ENCODE measurements at places on chromosomes 12 and 14.

DNA sequence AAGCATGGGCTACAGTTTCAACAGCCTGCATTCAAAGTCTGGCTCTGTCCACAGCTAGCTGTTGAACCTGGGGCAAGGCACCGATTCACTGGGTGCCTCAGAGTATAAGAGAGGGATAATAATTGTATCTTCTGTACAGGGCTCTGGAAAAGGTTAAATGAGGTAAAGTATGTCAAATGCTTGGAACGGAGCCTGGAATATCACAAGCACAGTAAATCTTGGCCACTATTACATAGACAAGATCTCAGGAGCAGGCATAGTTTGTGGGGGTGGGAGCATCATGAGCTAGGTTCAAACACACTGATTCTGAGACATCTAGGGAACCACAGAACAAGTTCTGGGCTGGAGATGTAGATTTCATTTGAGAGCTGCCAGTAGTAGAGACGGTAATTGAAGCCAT, 203.7 kb upstream of the NUDT4 start:
- DNase-seq: no peak

GRCh38 chr14:33792009-33792719, 158.7 kb downstream of the EGLN3 start:
- DNase-seq: no peak

DNA sequence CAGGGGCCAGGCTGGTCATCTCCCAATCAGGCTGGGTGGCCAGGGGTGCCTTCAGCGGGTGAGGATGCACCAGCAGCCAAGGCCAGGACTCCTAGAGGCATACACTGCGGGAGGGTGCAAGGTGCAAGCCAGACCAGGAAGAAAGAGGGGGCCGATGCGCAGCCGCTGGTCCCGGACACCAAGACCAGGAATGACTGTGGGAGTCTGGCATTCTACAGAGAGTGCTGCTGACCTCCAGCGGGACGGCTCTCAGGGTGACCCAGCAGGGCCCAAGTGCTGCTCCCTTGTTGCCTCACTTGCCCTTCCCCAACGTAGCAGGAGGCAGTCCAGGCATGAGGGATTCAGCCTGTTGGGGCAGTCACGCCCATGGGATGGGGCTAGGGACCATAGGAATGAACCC, 35.8 kb downstream of the DEGS2 start:
- DNase-seq: no peak

DNA sequence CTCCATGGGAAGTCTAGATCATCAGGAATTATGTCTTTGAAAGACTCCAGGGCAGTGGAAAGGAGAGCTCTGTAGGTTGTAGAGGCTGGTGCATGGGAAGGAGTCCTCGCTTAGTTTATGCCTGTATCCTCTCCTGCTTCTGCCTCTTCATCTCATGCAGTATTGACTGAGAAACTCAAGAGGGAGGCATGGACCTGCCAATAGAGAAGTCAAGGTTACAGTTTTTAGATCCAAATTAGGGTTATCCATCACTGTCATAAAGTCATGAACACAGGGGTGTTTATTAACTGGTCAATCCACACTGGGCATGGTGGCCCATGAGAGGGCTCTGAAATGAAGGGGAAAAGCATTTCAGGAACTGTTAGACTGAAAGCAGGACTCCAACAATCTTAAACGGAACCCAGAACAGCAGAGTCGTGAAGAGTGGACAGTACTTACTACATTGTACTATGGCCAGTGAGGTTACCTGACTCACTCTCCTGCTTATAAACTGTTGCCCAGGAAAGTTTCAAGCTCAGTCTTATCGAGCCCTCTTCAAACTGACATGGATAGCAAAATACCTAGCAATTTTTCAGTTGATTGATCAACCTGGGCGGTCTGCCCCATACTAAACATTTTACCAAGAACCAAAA, 30.1 kb upstream of the DHRS7 start:
- no peak for DNase-seq

GRCh38 chr14:105171004-105171673, 2.6 kb upstream of the JAG2 start:
- no peak for DNase-seq

GRCh38 chr12:127355061-127355841, 911.7 kb upstream of the TMEM132C start:
- no peak for DNase-seq

GRCh38 chr12:110287986-110288385, 6.9 kb downstream of the ATP2A2 start:
- no peak for DNase-seq

GRCh38 chr12:14873440-14874185, 12.0 kb downstream of the MGP start:
- no peak for DNase-seq

GRCh38 chr14:90551070-90551704, 154.4 kb downstream of the CALM1 start:
- DNase-seq: no peak

GRCh38 chr12:110234331-110234751, 46.7 kb upstream of the ATP2A2 start:
- DNase-seq: no peak

- DNase-seq: no peak
Observed at GRCh38 chr12:120856980-120857379, 47.2 kb downstream of the SPPL3 start.

GRCh38 chr12:123141615-123142517, 9.0 kb downstream of the PITPNM2 start:
- no peak for DNase-seq

DNA sequence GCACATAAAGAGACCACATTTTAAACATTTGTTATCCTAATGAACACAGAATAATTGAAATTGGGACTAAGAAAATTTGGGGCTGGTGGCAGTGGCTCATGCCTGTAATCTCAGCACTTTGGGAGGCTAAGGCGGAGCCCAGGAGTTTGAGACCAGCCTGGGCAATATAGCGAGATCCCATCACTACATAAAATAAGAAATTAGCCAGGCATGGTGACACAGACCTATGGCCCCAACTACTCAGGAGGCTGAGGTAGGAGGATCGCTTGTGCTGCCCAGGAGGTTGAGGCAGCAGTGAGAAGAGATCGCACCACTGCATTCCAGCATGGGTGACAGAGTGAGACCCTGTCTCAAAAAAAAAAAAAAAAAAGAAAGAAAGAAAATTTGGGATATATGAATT, 59.7 kb downstream of the CPM start:
- no peak for DNase-seq

DNA sequence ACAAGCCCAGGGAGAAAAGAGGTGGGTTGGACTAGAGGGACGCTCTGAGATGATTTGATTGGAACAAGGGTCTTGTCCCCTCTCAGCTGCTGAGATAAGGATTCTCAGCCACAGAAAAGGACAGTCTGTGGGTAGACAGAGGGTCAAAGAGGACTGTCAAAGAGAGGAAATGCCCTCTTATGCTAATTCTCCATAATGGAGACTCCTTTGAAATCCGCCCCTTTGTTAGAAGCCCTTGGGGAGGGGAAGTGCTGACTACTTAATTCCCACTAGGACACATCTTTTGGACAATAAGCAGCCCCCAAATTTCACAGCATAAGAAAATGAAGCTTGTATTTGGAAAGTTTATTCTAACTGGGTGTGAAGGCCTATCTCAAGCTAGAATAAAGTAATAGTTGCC, 176.6 kb downstream of the KTN1 start:
- no peak for DNase-seq

DNA sequence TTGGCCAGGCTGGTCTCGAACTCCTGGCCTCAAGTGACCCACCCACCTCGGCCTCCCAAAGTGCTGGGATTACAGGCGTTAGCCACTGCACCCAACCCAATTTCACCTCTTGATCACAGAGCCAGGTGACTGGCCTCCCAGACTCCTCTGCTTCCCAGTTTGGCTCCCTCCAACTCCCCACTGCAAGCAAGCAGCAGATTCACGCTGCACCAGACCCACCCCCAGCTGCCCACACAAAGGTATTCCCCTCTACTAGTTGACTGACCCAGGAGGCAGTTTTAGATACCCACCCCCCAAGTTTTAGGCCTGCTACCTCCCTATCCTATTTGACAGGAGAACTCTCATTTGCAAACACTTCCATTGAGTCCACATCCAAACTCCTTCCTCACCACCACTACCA, 5.2 kb downstream of the RARG start:
- DNase-seq: no peak

- no peak for DNase-seq
Observed at GRCh38 chr14:63535918-63536317, 7.3 kb downstream of the PPP2R5E start.

- DNase-seq: no peak
Observed at GRCh38 chr12:15218794-15219193, 2.4 kb downstream of the RERG start.

- DNase-seq: no peak
Observed at GRCh38 chr12:15181017-15181683, 40.1 kb downstream of the RERG start.

DNA sequence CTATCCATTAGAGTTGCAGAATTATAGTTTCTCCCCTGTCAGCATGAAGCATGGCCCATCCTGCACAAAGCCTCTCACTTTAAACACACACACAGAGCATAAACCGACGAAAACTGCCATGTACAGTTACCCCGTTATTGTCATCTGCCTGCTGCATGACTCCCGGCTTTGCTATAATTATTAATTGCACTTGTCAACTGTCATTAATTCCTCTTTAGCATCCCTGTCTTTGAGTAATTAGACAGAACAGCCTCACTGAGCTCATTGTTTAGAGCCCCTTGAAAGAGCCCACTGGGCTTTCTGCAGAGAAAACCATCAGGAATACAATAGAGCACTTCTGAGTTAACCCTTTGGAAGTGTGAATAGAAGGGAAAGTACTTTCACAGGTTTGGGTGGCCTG, 307.2 kb upstream of the SOX5 start:
- DNase-seq: no peak

DNA sequence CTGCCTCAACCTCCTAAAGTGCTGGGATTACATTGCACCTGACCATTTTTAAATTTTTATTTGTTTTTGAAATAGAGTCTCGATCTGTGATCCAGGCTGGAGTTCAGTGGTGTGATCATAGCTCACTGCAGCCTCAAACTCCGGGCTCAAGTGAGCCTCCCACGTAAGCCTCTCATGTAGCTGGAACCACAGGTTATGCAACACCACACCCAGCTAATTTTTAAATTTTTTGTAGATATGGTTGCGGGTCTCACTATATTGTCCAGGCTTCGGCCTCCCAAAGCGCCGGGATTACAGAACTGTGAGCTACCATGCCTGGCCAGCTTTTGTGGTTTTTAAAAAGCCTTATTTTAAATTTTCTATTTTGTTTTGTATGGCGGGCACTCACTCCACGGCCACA, 2.2 kb upstream of the DRAM1 start:
- no peak for DNase-seq

DNA sequence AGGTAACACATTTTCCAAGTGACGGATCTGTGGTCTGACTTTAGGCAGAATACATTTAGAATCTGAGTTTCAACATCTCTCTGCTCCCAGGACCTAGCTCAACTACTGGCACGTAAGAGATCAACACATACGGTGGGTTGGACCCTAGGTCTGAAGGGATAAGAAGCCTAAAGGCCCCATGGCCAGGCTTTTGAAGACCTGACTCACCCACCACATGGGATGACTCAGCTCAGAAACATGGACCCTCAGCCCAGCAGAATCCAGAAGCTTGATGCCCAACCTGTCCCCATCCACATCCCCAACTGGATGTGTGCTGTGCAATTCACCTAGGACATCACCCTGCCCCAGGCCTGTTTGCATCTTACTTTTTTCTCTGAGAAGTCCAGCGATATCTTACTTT, 770.2 kb downstream of the BCL11B start:
- no peak for DNase-seq

DNA sequence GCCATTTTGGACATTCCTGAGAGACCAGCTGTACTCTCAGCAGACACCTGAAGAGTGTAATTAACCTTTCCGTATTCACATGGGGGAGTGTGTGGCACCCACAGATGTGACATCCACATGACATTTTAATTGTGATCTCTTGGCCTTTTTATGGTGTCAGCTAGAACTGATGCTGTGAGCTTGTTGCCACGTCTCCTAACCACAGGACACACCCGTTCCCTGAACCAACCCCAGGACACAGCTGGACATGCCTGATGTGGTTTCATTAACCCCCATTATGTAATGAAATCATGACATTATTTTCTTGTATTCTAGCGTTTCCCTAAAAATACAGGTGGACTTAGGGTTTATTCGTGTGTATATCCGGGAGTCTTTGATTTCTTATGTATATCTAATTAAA, 1036.1 kb downstream of the TMEM121 start:
- no peak for DNase-seq

DNA sequence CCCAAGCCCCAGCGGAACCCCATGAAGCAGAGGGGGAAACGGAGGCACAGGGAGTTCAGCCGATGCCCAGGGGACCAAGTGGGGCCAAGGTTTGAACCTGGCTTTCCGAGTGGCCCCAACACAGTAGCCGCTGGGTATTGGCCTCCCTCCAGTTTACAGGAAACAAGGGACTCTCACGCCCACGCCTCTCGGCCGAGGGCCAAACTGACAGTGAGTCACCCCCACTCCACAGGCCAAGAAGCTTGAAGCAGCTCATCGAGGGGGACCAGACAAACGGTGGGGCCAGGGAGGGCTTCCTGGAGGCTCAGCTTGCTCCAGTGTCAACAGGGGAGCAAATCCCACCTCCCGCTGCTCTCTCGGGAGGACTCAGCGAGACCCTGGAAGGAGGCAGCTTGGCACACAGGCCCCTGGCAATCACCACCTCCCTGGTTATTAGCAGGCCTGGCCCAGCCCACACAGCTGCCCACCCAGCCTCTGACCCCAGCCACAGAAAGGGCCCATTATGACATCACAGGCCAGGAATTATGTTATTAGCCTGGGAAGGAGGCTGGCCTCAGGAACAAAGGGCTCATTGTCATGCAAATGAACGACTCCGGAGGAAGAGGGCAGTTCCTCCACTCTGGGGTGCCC, 54.6 kb downstream of the NCOR2 start:
- DNase-seq: no peak

- DNase-seq: no peak
Observed at GRCh38 chr12:54222609-54223008, 33.8 kb upstream of the SMUG1 start.

- DNase-seq: no peak
Observed at GRCh38 chr14:100289916-100290606, 16.2 kb downstream of the SLC25A29 start.

DNA sequence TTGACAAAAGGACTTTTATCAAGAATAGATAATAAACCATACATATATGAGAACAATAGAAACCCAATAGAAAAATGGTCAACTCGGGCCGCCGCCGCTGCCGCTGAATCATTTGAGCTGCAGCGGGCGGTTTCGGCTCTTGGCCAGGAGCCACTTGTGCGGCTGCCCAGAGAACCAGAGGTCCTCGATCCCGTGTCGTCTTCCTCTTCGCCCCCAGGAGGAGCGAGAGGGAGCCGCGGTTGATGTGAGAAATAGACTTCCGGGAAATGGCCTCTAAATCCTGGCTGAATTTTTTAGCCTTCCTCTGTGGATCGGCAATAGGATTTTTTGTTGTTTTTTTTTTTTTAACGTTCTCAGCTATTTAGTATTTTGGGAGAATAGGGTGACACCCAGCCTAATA, 44.8 kb downstream of the CPSF6 start:
- peak; percentile 1 for DNase-seq

GRCh38 chr12:74614426-74614825, 76.8 kb downstream of the ATXN7L3B start:
- no peak for DNase-seq

Measured in effector memory CD4-positive, alpha-beta T cell (primary cell).